GM12891 (cell line): ENCODE measurements at places on chromosomes 6 and 20.
A peak's percentile ranks its signal among the peaks of the same experiment; 100 is the strongest.

- DNase-seq = no peak
Observed at GRCh38 chr6:163964789-163965188, 550.3 kb downstream of the QKI start.

DNA sequence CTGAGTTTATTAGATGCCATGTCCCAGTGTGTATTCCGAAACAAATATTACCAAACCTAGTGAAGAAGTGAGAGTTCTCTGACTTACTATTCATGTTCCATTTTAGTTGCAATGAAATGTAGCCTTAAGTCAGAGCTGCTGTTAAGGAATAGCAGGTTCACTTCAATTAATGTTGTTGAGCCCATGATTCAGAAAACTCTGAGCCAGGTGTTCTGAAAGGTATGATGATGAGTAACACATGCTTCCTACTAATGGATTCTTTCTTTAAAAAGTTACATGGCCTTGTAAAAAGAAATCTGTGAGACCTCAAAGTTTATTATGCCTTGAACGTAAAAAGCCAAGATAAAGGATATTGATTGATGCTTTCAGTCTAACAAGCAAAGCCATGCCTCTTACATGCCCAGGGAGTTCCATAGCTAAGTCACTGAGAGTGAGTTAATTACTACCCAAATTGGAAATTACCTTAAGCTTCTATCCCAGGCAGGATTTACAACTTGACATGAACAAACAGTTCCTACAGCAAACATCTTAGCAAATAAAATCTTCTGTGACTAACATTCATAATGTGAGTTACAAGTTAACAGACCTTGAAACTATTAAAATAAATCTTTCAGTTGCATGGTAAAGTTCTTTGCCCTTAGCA is 122.9 kb downstream of the AKAP7 start:
- DNase-seq = no peak

DNA sequence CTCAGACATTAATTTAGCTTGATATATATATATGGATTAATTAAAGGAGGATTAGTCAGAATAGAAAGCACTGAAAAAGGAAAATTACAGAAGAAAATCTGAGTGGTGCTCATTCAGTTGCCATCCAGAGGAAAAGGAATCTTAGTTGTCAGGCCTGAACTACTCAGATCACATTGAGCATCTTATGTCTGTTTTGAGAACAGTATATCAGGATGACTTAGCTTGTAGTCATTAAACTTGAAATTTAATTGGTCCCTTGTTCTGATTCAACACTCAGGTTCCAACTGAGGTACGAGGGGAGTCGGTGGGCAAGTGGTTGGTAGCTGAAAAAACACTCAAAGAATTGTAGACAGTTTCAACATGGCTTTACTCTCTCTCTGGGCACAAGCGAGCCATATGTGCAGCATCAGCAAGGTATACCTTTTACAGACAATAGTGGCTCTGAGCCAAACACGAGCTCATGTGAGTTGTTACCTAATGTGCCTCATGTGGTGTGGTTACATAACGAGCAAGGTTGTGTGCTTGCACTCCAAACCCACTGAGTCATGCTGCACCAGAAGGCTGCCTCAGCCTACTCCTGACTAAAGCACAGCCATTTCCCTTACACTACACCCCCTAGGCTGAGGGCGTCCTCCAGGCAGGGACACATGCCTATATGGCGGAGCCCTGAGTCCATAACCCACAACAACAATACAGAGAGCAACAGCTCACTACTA is 73.0 kb upstream of the HMGN3 start:
- no peak for DNase-seq

DNA sequence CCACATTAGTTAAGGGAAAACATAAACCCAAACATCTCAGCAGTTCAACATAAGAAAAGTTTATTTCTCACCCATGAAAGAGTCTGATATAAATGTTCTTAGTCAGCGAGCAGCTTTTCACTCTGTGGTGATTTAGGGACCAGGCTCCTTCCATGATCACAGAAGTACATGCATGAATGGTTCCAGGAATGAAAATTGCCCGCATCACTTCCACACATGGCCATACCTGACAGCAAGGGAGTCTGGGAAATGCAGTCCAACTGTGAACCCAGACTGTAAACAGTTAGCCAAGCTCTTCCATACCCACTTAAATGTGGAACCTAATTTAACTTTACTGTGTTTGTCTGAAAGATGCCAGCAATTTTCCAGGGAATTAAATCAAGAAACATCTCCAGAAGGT is 353.9 kb downstream of the HACE1 start:
- DNase-seq = no peak

- no peak for DNase-seq
Observed at GRCh38 chr6:2529211-2529719, 221.5 kb downstream of the MYLK4 start.

- no peak for DNase-seq
Observed at GRCh38 chr20:37362231-37362792, 16.4 kb downstream of the SRC start.

DNA sequence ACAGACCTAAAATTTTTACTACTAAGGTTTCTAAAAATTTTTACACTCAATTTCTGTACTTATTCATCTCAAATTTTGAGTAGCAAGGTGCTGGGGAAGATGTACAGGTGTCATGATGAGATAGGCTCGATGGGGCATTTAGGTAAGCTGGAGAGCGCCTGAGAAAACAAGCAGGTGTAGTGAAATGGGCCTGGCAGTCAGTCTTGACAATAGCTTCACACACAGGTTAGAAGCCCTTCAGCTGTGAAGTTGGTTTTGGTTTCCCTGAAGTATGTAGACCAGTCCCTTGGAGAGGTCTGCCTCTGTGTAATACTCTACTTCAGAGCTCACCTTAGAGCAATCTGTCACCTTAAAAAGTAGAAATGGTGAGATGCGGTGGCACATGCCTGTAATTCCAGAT is 144.0 kb upstream of the SCGN start:
- no peak for DNase-seq

- no peak for DNase-seq
Observed at GRCh38 chr20:2751347-2751877, 49.0 kb downstream of the CPXM1 start.

- peak; percentile 42 for DNase-seq
Observed at GRCh38 chr20:34124469-34125249, 12.6 kb upstream of the EIF2S2 start.

DNA sequence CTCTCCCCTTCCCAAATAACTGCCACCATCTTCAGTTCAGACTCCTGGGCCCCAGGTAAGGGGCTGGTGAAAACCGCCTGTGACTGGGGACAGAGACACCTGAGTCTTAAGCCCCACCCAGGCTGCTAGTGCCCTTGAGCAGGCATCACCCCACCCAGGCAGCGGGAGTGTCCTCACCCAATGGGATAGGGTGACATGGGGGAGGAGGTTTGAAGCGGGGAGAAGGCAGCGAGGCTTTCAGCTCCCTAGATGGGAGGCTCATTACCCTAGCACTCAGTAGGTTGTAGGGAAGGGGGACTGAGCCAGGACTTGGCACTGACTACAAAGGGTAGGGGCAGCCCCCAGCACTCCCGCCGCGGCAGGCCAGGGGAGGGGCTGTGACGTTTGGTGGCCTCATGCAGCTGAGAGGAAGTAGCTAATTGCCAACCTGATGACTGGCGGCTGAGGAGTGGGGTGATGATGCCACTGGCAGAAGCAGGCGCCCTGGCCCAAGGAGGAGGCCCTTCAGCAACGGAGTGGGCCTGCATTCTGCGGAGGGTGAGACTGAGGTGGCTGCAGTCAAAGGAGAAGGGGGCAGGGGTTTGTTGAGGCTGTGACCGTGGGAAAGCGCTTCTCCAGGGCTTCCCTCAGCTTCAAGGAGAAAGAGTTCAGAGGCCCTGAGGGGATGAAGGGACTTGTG is 126.9 kb downstream of the MRPL14 start:
- no peak for DNase-seq

GRCh38 chr6:163344411-163344810 is 70.1 kb upstream of the QKI start:
- no peak for DNase-seq

DNA sequence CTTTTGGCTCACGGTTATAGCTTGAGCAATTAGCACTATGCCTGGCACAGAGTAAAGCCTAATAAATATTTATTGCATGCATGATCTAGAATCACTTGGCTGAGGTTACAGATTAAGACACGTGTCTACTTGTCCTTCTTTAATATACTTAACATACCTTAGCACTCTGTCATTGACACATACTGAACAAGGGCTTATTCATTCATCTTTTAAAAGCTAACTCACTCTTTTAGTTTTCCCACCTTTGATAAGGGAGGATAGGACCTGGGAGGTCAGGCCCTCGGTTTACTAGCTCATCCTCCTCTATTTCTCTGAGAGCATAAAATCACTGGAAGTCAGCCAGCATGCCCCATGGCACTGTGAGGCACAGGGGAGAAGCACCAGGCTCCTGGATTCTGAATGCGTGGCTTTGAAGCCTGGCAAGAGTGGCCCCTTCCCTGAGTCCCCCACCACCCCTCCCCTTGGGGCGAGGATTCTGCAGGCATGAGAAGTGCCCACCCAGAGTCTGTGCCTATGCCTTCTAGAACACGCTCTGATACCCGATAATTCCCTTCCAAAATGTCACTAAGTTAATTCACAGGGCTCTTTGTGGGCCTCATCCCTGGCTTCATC is 11.2 kb downstream of the ZCCHC3 start:
- DNase-seq = no peak

DNA sequence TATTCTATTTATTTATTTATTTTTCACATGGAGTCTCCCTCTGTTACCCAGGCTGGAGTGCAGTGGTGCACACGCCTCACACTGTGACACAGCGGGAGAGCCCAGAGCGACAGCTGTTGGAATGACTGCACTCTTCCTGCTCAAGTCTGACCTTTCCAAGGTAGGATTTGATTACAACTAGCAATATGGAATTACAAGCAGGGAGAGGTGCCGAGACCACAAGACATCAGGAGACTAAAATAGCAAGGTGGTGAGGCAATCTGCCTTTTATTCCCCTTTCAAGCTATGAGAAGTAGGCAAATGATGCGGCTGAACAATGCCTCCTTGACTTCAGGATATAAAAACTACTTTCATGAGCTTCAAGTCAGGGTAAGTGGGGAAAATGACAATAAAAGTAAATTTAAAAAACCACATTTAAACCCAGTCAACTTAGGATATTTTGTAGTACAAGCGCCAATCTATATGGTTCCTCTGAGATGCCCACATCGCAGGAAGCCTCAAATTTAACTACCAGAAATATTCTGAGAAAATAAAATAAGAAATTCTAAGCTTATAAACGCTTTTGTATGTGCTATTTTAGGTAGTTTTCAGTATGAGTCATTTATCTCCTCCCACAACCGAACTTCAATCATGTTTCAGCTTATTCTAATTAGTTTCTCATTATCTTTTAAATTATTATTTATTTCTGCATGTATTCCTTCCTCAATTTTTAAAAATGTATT is 146.9 kb upstream of the SGK1 start:
- DNase-seq = no peak

DNA sequence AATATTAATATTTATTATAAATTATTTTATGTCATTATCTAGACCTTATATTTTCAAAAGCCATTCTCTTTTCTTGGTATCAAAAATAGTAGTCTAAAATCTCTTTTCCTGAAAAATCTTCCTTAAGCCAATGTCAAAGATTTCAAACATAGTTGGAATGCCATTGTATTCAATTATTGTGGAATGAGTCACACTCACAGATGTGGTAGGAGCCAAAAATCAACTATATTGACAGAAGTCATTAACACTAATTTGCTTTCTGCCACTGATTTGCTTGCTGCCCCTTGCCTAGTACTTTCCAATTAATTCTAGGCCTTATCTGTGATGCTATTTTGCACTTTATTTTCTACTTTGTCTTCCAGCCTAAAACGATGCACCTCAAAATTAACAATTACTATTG is 1326.3 kb upstream of the GJE1 start:
- no peak for DNase-seq

- no peak for DNase-seq
Observed at GRCh38 chr6:54403096-54403495, 94.9 kb downstream of the TINAG start.

GRCh38 chr20:6898928-6899327 is 131.4 kb downstream of the BMP2 start:
- DNase-seq = no peak

DNA sequence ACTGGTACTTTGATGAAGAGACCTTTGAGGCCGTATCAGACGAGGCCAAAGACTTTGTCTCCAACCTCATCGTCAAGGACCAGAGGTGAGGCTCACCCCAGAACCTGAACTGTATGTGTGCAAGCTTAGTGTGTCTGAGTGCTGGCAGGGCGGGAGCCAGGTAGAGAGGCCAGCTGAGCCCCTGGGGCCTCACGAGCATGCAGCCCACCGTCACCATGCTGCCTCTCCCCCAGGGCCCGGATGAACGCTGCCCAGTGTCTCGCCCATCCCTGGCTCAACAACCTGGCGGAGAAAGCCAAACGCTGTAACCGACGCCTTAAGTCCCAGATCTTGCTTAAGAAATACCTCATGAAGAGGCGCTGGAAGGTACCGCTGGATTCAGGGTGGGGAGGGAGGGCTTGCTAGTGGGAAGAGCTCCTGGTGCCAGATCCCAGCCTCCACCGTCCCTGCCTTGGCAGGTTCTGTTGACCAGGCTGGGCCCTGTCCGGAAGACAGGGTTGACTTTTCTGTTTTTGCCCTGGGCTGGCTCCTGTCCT is 12.7 kb downstream of the MYLK2 start:
- no peak for DNase-seq

- DNase-seq = no peak
Observed at GRCh38 chr20:41261790-41262717, 55.5 kb downstream of the ZHX3 start.

DNA sequence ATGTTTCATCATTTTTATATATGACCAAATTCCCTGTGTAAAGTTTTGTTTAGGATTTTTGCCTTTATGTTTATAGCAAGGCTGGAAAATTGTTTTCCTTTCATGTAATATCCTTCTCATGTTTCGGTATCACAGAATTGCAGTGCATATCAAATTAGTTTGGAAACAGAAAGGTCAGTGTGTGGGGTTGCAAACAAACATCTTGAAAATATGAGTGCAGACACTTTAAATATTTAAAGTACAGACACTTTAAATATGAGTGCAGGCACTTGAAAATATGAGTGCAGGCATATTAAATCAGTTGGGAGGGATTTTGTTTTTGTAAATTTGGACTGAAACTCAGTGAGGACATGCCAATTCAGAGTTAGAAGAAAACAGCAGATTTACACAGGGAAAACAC is 6.5 kb downstream of the SLPI start:
- DNase-seq = no peak

DNA sequence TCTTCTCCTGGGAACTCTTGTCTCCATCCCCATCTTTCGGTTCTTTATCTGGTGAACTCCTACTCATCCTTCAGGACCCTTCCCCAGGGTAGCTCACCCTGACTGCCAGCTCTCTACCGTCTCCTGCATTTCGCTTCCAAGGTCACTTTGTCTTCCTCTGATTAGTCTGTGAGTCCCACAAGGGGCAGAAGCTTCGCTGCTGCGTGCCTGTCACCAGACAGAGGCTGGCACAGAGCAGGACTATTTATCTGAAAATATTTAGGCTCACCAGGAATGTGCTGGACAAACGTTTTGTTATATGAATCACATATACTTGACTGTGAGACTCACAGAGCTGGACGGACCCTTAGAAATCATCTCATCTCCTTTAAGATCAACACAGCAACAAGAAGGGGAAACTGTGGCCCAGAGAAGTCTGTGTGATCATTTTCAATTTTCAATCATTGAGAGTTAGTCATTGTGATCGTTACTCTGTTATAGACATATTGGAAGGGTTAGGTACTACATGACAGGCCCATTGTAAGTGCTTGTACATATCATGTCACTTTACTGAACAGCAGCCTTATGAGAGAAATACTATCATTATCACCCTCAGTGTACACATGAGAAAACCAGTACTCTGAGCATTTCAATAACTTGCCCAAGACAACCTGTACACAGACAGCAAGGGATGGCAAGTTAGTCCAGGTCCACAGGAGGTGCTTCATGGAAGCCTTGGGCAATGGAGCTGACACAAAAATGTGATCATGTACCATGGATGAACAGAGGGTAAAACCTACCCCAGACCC is 51.4 kb downstream of the JPH2 start:
- no peak for DNase-seq
